Neural crest cell (in vitro differentiated cells): ENCODE measurements at places on chromosomes 16 and 17. TPM values are rescaled to one million over a fixed set of nuclear protein-coding genes. Genes with fewer than 3 reads are reported as not detected.

GRCh38 chr16:78571898-78572358 lies 472.5 kb downstream of the WWOX start:
- H3K27ac ChIP-seq = no peak overlapping the region
- H3K36me3 ChIP-seq = no peaks in the 10 kb centered on the region
- H3K4me3 ChIP-seq = no peak overlapping the region

GRCh38 chr16:17026600-17027242 lies 444.0 kb downstream of the XYLT1 start:
- no peaks in the 10 kb centered on the region for H3K27me3 ChIP-seq
- no peak for DNase-seq
- H3K4me1 ChIP-seq = peaks cover 10% of the 10 kb centered on the region

Gene ENDOV
- 34.9 and 38.0 TPM in 2 replicates for total RNA-seq

GRCh38 chr16:88665148-88665547 lies 2.3 kb upstream of the MVD start:
- H3K4me1 ChIP-seq = peaks cover 29% of the 10 kb centered on the region
- no peak for DNase-seq
- peak overlapping the region; percentile 78 for H3K4me3 ChIP-seq
- no peak overlapping the region for H3K27ac ChIP-seq
- H3K27me3 ChIP-seq = no peaks in the 10 kb centered on the region

GRCh38 chr16:54953461-54953860 lies 22.8 kb downstream of the IRX5 start:
- peaks cover 9% of the 10 kb centered on the region for H3K4me1 ChIP-seq
- DNase-seq = no peak
- H3K27ac ChIP-seq = no peak overlapping the region

- H3K27ac ChIP-seq = peak overlapping the region; percentile 35
- H3K4me1 ChIP-seq = peaks cover 20% of the 10 kb centered on the region
- H3K4me3 ChIP-seq = no peak overlapping the region
- no peaks in the 10 kb centered on the region for H3K27me3 ChIP-seq
Observed at GRCh38 chr16:56401482-56401881, 23.9 kb downstream of the AMFR start.

Gene PPP1R27
- total RNA-seq = not detected in 2 replicates

DNA sequence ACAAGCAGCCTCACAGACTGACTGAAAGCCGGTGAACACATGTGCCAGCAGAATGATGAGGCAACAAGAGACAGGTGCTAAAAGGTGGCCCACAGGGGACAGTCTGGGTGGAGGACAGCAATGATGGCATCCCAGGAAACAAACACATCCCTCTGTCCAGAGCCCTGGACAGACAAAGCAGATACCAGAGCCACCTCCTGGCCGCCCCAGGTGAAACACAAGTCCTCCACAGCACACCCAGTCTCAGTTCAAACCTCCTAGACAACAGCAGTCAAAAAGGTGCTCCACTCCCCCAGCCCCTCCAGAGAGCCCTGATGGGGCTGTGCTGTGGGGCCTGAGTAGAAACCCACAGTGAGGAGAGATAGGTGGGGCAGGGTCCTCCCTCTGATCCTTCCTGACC lies 20.3 kb upstream of the CDH5 start:
- H3K4me3 ChIP-seq = no peak overlapping the region
- no peaks in the 10 kb centered on the region for H3K4me1 ChIP-seq
- H3K27ac ChIP-seq = no peak overlapping the region
- no peaks in the 10 kb centered on the region for H3K36me3 ChIP-seq
- H3K27me3 ChIP-seq = peaks cover 28% of the 10 kb centered on the region

Gene MGRN1
- total RNA-seq = 79.7 and 83.1 TPM in 2 replicates

DNA sequence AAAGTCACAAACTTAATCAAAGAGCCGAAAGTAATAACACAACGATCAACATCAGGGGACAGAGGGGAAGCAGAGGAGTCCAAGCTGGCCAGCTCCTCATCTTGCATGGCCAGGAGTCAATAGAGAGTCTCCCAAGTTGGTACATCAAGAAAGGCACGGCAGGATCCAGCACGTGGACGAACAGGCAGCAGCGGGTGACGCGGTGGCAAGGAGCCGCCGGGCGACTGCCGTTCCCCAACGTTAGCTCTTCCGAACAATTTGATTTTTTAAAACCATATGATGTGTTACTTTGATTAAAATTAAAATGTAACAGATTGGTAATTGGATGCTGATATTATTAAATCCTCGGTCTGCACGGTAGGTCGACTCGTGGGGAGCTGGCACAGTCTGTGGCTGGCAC lies 81.8 kb upstream of the DOC2B start:
- H3K27ac ChIP-seq = no peak overlapping the region
- peaks cover 15% of the 10 kb centered on the region for H3K27me3 ChIP-seq
- H3K36me3 ChIP-seq = peaks cover 11% of the 10 kb centered on the region
- H3K4me1 ChIP-seq = peaks cover 13% of the 10 kb centered on the region

DNA sequence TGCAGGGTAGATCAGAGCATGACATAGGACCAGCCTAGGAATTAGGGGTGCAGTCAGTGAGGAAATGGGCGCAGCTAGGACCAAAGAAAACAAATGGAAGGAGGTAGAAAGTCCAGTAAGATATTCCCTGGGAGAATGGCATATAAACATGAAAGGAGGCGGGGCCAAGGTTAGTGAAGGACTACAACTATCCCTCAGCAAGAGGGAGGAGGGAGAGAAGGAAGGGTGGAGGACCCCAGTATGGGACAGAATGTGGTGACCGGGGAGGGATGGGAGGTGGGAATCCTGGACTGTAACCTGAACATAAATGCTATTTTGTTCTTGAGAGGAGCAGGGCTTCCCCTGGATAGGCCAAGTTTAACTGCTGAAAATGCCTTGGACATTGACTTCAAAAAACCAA lies 22.8 kb downstream of the ITGB3 start:
- H3K36me3 ChIP-seq = no peaks in the 10 kb centered on the region
- H3K4me3 ChIP-seq = no peak overlapping the region
- H3K4me1 ChIP-seq = peaks cover 52% of the 10 kb centered on the region
- H3K27ac ChIP-seq = no peak overlapping the region
- H3K27me3 ChIP-seq = no peaks in the 10 kb centered on the region

Gene NKD1
- total RNA-seq = 49.8 and 54.7 TPM in 2 replicates

- H3K4me1 ChIP-seq = peaks cover 6% of the 10 kb centered on the region
- peaks cover 10% of the 10 kb centered on the region for H3K27me3 ChIP-seq
- H3K27ac ChIP-seq = no peak overlapping the region
- no peak for DNase-seq
Observed at GRCh38 chr16:1157639-1158455, 4.9 kb downstream of the CACNA1H start.

- peak overlapping the region; percentile 36 for H3K27ac ChIP-seq
- no peaks in the 10 kb centered on the region for H3K27me3 ChIP-seq
- H3K4me3 ChIP-seq = no peak overlapping the region
- DNase-seq = no peak
- peaks cover 18% of the 10 kb centered on the region for H3K36me3 ChIP-seq
- H3K4me1 ChIP-seq = peaks cover 33% of the 10 kb centered on the region
Observed at GRCh38 chr16:55495616-55496289, 13.1 kb upstream of the LPCAT2 start.

GRCh38 chr16:69371564-69371963 lies 14.2 kb downstream of the TERF2 start:
- H3K27ac ChIP-seq = no peak overlapping the region
- H3K4me3 ChIP-seq = no peak overlapping the region
- peaks cover 19% of the 10 kb centered on the region for H3K36me3 ChIP-seq
- H3K4me1 ChIP-seq = no peaks in the 10 kb centered on the region

- H3K36me3 ChIP-seq = no peaks in the 10 kb centered on the region
- H3K27me3 ChIP-seq = peaks cover 8% of the 10 kb centered on the region
- H3K27ac ChIP-seq = no peak overlapping the region
- no peaks in the 10 kb centered on the region for H3K4me1 ChIP-seq
- H3K4me3 ChIP-seq = no peak overlapping the region
- no peak for DNase-seq
Observed at GRCh38 chr17:11221721-11222120, 19.3 kb upstream of the SHISA6 start.

- peak; percentile 52 for DNase-seq
- H3K27me3 ChIP-seq = no peaks in the 10 kb centered on the region
- no peak overlapping the region for H3K27ac ChIP-seq
- H3K4me3 ChIP-seq = peak overlapping the region; percentile 83
- H3K36me3 ChIP-seq = no peaks in the 10 kb centered on the region
Observed at GRCh38 chr16:1413684-1414531, 596 bp downstream of the UNKL start.

DNA sequence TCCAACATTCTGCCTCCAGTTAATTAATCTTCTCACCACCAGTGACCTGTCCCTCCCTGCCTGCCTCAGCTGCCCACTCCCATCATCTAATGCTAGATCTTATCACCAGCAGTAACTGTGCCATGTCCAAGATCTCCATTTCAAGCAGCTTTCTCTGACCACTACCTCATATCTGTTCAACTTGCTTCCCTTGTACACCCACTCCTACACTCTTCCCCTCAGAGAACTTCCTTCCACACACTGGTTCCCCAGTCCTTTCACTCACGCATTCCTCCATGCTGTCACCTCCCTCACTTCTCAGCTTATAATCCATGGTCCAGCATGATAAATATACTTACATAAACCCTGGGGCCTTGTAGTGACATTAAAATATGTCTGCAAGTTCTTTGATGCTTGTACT lies 31.8 kb upstream of the DYNLL2 start:
- DNase-seq = no peak
- no peaks in the 10 kb centered on the region for H3K36me3 ChIP-seq
- H3K27me3 ChIP-seq = no peaks in the 10 kb centered on the region

DNA sequence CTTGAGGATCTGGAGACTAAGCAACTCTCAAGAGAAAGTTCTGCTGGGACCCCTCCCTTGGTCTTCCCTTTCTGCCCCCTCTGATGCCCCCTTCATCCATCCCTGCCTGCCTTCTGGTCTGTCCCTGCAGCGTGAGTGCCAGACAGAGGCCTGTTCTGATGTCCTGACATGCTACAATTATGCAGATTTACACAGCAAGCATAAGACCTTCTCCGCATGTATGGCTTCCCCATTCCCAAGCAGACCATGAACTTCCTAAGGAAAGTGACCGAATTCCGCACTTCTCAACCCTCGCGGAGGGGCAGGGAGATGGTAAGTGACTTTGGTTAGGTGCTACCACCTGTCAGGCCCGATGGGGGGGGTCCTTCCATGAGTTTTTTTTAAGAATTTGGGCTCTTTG lies 150.1 kb upstream of the SDK2 start:
- H3K27me3 ChIP-seq = peaks cover 8% of the 10 kb centered on the region
- no peak overlapping the region for H3K27ac ChIP-seq
- no peaks in the 10 kb centered on the region for H3K36me3 ChIP-seq
- H3K4me1 ChIP-seq = no peaks in the 10 kb centered on the region
- H3K4me3 ChIP-seq = no peak overlapping the region
- DNase-seq = no peak

DNA sequence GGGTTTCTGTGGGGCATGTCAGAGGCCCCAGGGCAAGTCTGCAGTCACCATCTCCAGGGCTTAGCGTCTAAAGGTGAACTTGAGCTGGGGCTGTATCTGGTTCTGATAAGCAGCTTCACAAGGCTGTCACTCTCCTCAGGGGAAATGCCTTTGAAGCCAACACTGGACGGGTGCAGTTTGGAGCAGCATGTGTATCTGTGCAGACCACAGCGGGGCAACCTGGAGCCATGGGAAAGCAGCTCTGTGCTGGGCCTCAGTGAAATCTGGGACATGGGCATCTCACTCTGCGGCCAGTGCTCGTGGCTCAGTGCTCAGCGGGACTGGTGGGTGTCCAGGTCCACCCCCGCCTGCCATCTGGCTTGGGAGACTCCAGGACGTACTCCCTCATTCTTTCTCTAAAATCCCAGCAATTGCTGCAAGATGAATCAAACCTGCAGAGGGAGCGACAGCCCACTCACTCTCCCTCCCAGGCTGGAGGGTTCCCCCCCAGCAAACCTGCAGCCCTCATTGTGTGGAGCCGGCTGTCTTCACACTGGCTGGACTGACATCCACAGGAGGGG lies 63.5 kb downstream of the PRMT7 start:
- H3K4me1 ChIP-seq = peaks cover 4% of the 10 kb centered on the region
- H3K27me3 ChIP-seq = no peaks in the 10 kb centered on the region
- no peak overlapping the region for H3K4me3 ChIP-seq
- H3K27ac ChIP-seq = no peak overlapping the region
- DNase-seq = no peak
- H3K36me3 ChIP-seq = no peaks in the 10 kb centered on the region

Gene FAM117A
- total RNA-seq = 13.6 and 17.0 TPM in 2 replicates

GRCh38 chr17:19672009-19672750 lies 23.6 kb downstream of the ALDH3A2 start:
- H3K36me3 ChIP-seq = peaks cover 21% of the 10 kb centered on the region
- H3K4me3 ChIP-seq = no peak overlapping the region
- DNase-seq = no peak
- no peak overlapping the region for H3K27ac ChIP-seq
- no peaks in the 10 kb centered on the region for H3K4me1 ChIP-seq

Gene ST6GALNAC2
- 4.5 and 5.1 TPM in 2 replicates for total RNA-seq
